ENCODE measurements at places on chromosomes 1 and 21.

DNA sequence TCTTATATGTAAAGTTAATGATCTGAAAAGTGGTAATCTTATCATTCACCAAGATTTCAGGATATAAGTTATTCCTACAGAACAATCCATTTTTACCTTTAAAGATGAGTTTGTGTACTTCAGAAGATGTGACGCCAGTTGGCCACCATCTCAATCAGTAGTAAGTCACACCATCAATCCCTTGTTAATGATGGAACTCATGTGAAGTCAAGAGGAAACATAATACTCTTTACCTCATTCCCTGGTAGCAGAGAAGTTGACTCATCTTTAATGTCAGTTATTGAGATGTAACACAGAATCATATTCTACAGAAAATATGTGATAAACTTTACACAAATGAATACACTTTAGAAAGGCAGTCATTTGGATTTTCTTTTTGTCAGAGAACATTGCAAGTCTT lies 38.2 kb downstream of the MRPL39 start:
- DNase-seq = no peak

- no peak for DNase-seq
Measured at GRCh38 chr1:219880765-219881457, 47.4 kb downstream of the SLC30A10 start.

DNA sequence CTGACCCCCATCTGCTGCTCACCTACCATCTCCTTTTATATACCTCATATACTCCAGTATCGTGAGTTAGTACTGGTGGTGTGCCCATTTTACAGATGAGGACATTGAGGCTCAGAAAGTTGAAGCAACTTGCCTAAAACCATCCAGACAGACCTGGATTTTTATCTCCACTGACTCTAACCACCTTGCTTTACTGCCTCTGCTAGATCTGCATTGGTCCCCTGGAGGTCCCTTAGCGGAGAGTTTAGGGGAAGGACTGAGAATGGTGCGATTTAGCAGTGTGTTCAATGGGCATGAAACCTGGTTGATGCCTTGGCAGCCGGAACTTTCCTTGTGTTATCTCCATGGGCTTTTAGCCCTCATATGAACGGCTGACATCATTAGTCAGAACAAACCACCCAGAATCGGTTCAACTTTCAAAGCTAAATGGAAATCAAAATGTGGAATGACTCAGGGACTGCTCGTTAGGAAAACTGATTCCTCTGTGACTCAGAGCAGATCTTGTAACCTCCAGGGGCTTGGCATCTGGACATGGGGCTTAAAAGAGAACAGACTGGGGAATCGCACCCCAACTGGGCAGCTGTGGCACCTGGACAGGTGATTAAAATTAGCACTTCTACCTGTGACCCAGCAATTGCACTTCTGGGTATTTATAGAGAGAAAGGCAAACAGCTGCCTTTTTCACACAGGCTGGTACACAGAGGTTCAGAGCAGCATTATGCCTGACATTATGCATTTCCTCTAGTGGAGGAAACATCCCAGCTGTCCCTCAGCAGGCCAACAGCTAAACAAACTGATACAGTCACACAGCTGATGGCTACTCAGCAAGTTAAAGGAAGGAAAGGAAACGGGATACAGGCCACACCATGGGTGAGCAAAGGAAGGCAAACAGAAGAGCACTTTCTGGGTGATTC lies 25.3 kb downstream of the TMEM51 start:
- DNase-seq = no peak

GRCh38 chr1:117708323-117709248 lies 102.7 kb downstream of the TENT5C start:
- no peak for DNase-seq

DNA sequence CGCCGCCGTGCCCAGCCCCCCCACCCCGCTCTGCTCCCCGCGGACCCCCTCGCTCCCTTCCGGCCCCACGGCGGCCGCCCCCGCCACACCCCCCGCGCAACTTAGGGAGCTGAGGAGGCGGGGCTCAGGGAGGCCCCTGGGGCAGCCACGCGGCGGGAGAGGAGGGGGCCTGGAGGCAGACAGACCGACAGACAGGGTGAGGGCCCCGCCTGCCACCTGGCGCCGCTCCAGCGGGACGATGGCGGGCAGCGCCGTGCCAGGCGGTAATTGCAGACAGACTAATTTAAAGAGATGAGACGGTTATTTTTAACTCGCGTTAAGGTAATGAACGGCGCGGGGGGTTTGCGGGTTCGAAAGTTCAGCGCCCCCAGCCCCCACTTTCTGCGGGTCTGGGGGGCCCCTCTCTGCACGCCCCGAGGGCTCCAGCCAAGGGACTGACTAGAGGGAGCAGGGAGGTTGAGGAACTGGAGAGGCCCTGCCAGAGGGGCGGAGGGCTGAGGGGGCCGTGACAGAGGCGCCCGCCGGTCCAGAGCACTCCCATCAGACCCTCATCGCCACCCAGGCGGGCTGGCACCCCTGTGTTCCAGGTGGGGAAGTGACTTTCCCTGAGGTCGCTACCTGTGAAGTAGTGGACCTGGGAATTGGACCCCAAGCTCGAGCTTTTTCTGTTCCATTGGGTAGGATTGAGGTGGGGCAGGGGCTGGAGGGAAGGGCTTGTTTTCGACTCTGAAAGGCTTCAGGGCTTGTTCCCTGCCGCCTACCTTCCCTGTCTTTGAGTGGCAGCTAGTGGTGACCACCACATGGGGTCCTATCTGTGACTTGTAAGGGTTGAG lies 5.4 kb downstream of the FOXO6 start:
- no peak for DNase-seq

DNA sequence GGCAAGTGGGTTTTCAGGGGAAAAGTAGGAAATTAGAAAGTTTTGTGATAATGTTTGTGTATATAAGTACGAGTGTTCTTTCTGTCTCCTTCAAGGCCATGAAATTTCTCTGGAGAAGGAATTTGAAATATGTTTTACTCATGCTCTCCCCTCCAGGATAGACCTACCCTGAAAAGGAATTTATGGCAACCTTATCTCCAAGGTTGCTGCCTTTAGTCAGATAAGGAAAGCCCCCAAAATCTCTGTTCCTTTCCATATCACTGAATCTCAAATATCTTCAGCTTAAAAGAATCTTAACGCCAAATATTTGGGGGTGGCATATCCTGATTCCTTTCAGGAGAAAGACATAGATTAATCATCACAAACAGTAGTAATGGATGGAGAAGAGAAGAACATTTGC lies 499 bp upstream of the C4BPB start:
- no peak for DNase-seq

- DNase-seq = no peak
Measured at GRCh38 chr1:237386362-237387143, 344.6 kb downstream of the RYR2 start.

- no peak for DNase-seq
Measured at GRCh38 chr1:23591460-23592208, 32.3 kb upstream of the ID3 start.

DNA sequence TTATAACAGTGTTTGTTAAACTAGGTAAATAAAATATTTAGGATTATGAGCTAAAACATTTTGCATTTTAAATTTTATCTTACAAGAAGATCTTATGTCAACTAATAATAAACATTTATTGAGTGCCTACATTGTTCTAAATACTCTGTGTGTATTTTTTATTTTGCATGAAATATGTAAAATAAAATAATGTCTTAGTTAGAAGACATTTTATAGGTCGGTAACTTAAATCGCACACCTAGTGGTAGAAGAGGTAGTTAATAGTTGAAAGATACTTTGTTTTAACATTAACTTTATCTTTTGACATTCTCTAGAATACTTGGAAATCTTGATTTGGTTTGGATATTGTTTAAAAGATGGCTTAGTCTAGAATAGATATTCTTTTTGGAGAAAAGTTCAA lies 60.5 kb downstream of the RPS6KC1 start:
- DNase-seq = no peak

DNA sequence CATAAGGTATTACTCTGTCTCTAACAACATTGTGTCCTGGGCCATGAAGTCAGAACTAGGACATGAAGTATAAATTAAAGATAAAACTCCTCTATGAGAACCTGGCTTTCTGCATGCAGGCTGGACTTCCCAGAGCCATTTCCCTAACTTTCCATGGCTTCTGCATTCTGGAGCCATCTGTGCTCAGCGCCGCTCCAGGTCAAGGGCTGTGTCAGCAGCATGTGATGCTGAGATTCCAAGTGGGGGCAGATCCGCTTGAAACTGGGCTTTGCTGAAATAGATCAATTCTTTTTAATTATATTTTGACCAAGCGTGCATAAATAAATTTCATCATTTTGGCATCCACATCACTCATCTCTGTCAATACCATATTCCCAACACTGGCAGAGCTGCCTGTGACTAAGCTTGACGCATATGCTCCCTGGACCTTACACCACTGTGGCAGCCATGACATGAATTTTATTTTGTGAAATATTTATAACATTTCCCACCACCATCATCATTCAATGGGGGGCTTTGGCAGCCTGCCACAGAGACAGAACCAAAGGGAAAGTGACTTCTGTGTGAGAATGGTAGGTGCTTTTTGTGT lies 110.4 kb upstream of the KCNK1 start:
- no peak for DNase-seq

GRCh38 chr1:193104502-193104906 lies 710 bp downstream of the GLRX2 start:
- peak; percentile 40 for DNase-seq

- no peak for DNase-seq
Measured at GRCh38 chr1:94579876-94580294, 38.3 kb upstream of the F3 start.

- DNase-seq = no peak
Measured at GRCh38 chr1:15038232-15039016, 115.1 kb upstream of the TMEM51 start.

GRCh38 chr1:241536304-241536703 lies 4.1 kb downstream of the KMO start:
- DNase-seq = no peak

Measured in glutamatergic neuron (in vitro differentiated cells).